ENCODE measurements at places on chromosomes 1 and 21.

- no peak for DNase-seq
These were observed 1.5 kb upstream of the SLC30A2 start for GRCh38 chr1:26047278-26047874.

DNA sequence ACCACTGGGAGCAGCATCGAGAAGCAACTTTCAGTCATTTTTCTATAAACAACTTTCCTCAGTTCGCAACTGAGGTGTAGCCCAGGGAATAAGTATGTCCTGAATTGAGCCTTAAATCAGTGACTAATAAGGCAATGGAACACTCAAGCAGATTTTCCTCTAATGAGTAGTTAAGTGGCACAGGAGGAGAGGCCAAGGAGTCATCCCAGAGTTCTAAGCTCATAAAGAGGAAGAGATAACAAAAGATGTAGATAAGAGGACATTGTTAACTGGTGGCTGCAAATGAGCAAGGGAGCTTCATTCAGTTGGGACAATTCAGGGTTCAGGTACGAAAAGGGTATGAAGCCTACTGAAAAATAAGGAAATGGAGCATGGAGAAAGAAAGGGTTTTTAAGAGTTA lies 64.5 kb downstream of the LRRC40 start:
- DNase-seq = no peak

DNA sequence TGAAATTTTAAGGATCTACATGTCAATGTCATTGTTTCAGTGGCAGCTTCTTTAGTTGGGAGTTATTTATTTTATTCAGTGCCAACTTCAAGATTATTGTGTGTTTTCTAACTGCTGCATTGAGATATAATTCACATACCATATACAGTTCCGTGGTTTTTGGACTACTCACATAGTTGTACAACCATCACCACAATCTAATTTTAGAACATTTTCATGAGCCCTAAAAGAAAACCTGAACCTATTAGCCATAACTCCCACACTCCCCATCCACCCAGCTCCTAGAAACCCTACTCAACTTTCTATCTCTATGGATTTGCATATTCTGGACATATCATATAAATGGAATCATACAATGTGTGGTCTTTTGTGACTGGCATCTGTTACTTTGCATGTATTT lies 220.0 kb downstream of the LRRC40 start:
- DNase-seq = no peak

- DNase-seq = no peak
These were observed 19.8 kb downstream of the PGM1 start for GRCh38 chr1:63612971-63613370.

GRCh38 chr1:31618916-31619846 lies 1.7 kb downstream of the HCRTR1 start:
- no peak for DNase-seq

DNA sequence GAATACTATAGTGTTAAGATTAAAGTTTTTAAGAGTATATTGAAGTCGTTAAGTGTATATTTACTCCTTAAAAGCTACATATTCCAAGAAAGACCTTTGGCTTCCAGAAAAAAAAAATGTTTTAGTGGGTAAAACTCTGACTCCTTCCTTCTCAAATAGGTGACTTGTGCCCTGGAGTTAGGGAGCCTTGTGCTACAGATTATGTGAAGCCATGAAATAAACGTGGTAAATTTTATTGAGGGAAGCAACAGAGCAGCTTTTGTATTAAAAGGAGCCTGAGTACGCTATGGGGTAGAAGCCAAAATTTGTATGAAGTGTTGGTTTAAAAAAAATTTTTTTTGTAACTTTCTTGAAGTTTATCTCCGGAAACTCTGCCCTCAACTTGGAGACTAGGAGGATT lies 994 bp downstream of the RO60 start:
- DNase-seq = no peak

DNA sequence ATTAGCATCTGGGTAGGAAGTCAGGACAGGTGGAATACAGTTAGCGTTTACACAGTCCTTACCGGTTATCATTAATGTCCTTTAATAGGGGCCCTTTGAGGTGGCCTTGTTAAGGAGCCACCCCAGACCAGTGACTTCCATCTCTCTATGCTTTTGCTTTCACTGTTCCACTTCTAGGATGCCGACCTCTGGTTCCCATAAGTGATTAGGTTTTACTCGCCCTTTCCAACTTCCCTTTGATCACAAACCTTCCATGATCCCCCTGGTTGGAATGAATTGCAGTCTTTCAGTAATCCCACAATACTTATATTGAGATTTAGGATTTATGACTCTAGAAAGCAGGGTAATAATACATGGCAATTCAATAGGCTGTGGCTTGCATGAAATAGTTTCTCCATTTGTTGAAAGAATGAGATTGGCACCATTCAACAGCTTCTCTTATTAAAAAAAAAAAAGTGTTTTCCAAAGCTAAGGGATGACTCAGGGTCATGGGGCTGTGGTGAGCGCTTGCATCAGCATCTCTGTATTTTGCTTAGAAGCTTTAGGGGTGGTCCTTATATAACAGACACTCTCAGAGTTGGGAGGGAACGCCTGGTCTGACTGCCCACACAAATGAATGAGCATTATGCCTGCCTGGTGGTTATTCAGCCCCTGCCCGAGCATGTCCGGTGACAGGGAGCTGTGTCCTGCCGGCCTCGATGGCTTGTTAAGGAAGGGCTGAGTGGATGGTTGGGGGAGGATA lies 110.5 kb downstream of the CNIH3 start:
- no peak for DNase-seq

- no peak for DNase-seq
These were observed 61.1 kb upstream of the LAPTM5 start for GRCh38 chr1:30818568-30819243.

DNA sequence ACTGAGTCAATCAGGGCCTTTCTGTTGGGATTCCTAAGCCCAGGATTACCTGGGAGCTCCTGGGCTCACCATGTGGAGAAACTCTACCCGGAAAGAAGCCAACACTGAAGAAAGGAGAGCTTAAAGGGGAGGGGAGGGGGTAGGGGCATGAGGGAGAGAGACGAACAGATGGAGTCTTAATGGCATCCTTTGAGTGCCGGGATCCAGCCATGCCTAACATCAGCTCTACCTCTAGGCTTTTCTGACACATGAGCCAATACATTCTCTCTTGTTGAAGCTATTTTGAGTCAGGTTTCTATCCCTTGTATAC lies 75.0 kb downstream of the NPHP4 start:
- DNase-seq = no peak

DNA sequence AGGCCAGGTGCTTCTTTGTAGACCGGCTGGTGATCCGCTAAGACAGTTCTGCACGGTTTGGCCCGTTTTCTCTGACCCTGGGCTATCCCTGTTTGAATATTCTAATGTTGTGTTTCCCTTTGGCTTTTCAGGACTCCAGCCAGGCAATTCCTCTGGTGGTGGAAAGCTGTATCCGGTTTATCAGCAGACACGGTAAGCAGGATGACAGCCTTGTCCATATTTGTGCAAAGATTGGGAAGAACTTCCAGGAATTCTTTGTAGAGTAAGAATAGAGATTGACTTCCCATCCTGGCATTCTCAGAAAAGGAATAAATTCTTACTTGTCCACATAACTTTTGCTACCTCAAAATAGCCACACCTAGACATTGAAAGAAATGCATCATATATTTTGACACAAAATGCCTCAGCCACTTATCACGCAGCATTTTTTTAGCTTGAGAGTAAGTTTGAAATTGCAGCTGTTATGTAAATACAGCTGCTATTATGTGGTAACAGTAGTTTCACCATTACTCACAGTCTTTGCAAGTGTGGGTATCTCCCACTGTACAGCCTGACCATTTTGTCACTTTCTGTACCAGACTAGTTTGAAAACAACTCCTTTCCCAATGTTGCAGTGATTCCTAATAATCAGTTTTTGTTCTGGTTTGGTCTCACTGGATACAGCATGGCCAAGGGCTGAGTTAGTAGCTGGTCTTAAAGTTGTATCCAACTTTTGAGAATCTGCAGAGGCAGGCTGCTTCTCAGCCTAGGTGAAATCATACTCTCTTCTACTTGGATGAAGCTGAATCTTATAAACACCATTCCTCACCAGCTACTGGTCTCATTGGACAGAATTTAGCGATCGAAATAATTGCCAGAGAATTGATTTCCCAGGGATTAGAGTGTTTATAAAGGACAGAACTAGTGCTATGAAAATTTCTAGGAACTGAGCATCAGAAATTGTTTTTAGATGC lies 40.0 kb upstream of the IKBKE start:
- DNase-seq = no peak

DNA sequence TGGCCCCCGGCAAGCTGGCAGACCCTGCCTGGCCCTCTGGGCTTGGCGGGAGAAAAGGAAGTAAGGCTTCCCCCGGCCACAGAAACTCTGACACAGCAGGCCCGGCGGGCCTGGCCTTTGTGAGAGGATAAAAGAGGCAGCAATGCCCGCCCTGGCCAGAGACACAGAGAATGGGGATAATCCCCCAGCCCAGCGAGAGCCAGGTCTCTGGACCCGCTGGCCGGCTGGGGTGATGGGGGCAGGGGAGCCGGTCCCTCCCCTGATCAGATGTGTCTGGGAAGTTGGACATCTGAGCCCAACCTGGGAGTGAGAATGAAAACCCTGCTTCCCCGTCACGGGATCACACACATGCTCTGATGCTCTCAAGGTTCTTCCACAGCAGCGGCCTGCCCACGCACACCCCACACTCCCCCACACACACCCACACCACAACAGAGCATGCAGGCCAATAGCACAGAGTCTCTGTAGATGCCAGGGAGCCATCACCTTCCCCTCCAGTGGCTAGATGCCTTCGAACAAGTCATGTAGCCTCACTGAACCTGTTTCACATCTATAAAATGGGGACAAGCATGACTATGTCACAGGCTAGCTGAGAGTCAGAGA lies 4.2 kb downstream of the RSPO1 start:
- DNase-seq = no peak

DNA sequence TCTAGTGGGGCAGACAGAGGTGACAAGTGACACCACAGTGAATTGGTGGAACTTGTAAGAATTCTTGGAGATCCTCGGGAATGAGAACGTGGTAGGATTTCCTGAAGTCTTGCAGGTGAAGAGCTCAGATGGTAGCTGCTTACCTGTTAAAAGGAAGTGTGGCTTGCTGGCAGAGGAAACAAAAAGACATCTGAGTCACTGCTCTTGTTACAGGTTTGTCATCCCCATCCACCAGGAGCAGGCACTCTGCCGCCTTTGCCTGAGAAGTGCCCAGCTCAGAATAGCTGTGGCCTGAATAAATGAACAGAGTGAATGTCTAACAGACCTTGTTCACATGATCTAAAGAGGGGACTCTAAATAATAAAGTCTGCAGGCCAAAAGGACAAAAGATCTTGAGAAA lies 12.3 kb upstream of the ZSCAN20 start:
- DNase-seq = no peak

GRCh38 chr1:2212274-2212531 lies 15.9 kb upstream of the SKI start:
- DNase-seq = no peak

DNA sequence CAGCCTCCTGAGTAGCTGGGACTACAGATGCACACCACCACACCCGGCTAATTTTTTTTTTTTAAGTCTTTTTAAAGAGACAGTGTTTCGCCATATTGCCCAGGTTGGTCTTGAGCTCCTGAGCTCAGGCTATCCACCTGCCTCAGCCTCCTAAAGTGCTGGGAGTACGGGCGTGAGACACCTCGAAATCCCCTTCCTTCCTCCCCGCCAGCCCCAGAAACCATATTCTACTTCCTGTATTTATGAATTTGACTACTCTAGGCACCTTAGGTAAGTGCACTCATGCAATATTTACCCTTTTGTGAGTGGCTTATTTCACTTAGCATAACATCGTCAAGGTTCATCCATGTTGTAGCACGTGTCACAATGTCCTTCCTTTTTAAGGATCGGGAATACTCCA lies 6.9 kb upstream of the LRP8 start:
- DNase-seq = peak; percentile 8

DNA sequence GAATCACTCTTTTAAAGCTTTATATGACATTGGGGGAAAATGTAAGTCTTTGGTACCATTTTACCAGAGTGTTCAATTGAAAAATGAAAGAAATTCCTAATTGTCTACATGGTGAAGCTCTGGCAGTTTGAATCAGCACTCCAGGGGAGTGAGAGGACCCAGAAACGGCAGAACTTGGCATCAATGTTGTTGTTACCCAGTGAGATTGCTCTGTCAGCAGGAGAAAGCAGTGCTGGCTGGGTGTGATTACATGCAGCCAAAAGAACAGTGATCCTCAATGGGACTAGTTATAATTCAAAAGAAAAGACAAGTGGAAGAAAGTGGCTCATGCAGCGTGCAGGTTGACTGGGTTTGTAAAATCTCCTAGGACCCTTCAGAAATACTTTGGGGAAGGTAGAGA lies 206.4 kb downstream of the PTPRC start:
- no peak for DNase-seq

GRCh38 chr1:191152776-191153175 lies 675.1 kb upstream of the BRINP3 start:
- DNase-seq = no peak

DNA sequence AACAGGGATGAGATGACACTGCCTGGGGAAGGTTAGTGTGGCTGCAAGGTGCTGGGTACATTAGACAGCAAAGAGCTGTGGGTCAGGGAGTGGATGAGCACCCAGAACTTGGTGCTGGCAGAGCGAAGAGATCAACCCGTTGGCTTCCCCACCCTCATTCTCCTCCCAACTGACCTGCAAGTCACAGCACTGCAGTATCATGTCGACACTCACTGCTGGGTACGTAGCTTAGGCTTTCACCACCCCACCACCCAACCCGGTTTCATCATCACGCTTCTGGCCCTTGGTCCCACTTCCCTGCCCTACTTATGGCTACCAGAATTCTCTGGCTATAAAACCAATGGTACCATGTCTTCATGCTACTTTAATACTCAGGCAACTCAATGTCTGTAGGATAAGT lies 73.6 kb upstream of the LYST start:
- DNase-seq = no peak

DNA sequence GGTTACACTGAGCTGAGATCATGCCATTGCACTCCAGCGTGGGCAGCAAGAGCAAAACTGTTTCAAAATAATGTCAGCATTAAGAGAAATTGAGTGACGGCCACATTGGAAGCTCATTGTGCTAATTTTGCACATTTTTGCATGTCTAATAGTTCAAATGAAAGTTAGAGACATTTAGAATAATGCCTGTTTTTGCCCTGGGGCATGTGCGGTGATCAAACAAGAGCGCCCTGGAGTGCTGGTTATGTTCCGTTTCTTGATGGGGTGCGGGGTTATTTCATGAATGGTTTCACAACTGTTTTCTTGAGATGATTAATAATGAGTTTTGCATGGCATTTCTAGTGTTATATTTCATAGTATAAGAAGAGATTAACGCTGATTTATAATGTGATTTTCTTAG lies 13.1 kb downstream of the OR2T11 start:
- DNase-seq = no peak
